ENCODE measurements at places on chromosomes 5 and 9. TPM values are rescaled to one million over a fixed set of nuclear protein-coding genes. Genes with fewer than 3 reads are reported as not detected.

The SPAG8 gene
- total RNA-seq = 0.21 TPM

The IL7R gene
- 64.1 TPM for total RNA-seq

The PCDHGA6 gene
- 0.31 TPM for total RNA-seq

The CDO1 gene
- total RNA-seq = 0.82 TPM
